ENCODE measurements at places on chromosomes 16 and 17.

DNA sequence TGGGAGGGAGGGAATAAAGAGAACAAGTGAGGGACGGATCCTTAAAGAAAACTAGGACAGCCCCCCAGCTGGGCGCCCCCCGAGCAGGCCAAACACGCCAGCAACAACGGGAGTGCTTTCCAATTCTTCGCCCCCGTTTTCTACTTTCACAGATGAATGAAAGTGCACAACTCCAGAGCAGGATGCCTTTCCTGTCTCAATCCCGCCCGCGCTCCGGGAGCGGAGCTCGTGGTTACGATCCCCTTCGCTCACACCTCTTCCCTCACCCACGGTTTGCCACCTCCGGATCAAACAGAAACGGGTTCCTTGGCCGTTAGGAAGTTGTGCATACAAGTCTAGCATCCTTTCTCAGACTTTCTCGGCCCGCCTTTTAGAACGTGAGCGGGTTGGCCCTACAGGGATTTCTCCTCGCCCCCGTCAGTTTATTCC, 680 bp downstream of the SKA2 start:
- peak; percentile 58 for DNase-seq

DNA sequence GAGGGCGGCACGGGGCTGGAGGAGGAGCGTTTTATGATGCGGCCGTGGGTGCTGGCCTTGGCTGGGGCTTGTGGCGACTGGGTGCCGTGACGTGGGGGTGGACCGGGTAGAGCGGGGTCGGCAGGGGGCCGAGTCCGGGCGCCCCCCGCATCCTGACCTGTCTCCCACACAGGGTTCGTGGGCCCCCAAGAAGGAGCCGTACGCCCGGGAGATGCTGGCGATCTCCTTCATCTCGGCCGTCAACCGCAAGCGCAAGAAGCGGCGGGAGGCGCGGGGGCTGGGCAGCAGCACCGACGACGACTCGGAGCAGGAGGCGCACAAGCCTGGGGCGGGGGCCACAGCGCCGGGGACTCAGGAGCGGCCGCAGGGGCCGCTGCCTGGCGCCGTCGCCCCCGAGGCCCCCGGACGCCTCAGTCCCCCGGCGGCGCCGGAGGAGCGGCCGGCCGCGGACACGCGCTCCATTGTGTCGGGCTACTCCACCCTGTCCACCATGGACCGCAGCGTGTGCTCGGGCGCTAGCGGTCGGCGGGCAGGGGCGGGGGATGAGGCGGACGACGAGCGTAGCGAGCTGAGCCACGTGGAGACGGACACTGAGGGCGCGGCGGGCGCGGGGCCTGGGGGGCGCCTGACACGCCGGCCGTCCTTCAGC, 81.6 kb downstream of the ARHGAP23 start:
- DNase-seq: no peak

GRCh38 chr17:40014375-40014980, 762 bp upstream of the CSF3 start:
- DNase-seq: no peak

DNA sequence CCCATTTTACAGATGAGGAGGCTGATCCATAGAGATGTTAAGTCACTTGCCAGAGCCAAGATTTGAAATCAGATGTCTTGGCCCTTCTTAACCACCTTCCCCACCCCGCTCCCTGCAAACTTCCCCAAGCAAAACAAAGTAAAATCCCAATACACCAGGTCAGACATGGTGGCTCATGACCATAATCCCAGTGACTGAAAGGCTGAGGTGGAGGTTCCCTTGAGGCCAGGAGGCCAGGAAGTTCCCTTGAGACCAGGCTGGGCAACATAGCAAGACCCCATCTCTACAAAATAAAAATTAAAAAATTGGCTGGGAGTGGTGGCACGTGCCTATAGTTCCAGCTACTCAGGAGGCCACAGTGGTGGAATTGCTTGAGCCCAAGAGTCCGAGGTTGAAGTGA, 28.9 kb upstream of the CSNK2A2 start:
- DNase-seq: no peak

- DNase-seq: no peak
Observed at GRCh38 chr17:5464717-5465507, 3.9 kb downstream of the DHX33 start.

DNA sequence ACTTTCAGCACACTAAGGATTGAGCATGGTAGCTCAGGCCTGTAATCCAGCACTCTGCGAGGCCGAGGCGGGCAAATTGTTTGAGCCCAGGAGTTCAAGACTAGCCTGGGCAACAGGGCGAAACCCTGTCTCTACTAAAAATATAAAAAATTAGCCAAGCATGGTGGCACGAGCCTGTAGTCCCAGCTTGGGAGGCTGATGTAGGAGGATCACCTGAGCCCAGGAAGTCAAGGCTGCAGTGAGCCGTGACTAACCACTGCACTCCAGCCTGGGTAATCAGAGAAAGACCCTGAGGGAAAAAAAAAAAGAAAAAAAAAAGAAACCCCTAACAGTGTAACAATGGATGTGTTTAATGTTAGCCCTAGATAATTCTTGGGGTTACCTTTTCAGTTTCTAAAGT, 24.0 kb downstream of the PARN start:
- DNase-seq: no peak

DNA sequence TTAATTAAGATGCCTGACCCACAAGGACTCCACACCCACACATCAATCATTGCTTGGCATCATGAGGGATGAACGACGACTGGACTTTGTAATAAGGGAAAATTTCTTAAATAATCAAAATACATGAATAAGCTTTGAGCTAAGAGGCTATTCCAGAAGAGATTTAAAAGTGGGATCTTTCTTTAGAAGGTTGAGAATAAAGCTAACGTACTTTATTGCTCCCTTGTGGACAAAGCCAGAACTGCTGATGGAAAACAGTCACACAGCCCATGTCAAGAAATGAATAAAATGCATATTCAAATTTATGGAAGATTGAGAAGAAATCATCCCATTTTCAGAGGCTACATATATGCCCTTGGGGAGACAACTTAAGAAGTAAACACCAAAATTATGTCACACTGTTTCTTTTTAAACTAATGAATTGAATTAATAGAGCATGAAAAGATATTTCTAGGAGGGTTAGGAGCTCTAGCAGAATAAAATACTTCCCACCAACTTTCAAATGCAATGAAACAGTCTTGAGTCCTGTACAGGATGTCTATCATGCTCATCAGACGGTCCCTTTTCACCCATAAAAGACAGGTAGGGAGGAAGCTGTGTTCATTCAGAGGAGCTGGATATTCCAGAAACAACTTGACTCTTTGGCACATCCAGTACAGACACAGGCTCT, 60.2 kb upstream of the PHOSPHO1 start:
- no peak for DNase-seq

- no peak for DNase-seq
Observed at GRCh38 chr16:89555265-89555664, 5.2 kb upstream of the RPL13 start.

DNA sequence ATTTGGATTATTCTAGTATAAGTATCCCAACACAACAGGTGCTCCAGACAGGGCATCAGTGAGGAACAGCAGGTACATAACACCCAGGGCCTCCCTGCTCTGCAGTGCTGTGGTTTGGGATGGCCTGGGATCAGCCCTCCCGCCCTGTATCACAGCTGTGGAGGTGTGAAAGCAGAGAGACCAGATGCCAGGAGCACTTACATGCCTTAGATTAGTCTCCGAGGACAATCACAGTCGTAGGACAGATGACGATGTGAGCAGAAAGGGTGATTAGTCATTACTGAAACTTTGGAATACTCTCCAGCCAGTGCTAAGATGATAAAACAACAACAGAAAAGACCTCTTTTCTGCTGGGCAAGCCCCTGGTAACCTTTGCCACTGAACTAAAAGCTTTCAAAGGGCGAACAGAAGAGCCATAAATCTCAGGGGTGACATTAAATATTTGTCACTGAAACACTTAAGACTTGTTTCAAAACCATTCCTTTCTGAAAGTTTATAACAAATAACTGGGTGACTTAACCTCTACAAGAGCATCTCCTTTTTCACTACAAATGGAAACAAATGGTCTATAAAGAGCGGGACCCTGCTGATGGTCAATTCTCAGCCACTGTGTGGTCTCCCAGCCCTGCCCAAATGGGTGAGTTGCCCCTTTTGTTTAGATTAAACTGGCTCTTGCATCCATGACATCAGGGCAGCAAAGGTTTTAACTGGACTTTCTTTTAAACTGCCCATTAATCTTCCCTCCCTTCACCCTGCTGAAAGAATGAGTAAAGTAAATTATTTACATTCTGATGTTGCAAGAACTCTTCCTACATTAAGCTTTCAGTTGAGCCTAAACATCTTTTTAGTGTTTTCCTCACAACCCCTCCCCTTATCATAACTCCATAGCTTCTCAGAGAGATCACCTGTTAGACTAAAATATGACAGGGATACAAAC, 183.1 kb upstream of the COX10 start:
- no peak for DNase-seq

DNA sequence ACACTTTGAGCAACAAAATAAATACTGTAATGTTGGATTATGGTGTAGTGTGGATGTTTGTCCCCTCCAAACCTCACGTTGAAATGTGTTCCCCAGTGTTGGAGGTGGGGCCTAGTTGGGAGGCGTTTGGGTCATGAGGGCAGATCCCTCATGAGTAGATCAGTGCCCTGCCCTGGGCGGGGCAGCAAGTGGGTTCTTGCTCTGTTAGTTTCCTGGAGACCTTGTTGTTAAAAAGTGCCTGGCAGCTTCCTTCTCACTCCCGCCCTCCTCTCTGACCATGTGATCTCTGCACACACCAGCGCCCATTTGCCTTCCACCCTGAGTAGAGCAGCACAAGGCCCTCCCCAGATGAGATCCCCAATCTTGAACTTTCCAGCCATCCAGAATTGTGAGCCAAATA, 67.7 kb downstream of the MPRIP start:
- DNase-seq: no peak

- DNase-seq: no peak
Observed at GRCh38 chr17:44837196-44837595, 7.1 kb upstream of the GJC1 start.

DNA sequence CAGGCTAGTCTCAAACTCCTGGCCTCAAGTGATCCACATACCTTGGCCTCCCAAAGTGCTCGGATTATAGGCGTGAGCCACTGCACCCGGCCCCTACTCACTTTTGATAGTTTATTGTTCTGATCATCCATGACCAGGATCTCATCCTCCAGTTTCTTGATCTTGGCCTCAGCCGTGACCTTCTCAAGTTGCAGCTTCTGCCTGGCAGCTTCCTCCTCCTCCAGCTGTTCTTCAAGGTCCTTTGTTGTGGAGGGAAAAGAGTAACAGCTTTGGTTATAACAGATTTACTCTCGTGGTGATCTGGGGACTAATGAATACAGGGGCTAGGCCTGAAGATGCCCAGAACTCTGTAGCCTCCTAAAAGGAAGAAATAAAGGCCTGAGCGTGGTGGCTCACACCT, 89.9 kb downstream of the NDE1 start:
- no peak for DNase-seq

DNA sequence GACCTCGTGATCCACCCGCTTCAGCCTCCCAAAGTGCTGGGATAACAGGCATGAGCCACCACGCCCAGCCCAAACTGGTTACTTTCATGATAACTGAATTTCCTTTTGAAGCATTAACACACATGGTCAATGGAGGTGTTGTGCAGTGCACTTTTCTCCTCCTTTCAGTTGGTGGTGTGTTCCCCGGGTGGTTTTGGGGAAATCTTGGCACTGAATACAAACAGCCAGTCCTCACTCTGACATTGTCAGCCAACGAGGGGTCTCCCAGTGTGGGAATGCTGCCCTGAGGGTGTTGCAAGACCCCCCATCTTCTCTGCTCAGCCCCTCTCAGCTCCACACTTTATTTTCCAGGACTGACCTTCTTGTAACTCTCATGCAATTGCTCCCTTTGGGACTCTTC, 70.5 kb downstream of the SOX9 start:
- DNase-seq: no peak

DNA sequence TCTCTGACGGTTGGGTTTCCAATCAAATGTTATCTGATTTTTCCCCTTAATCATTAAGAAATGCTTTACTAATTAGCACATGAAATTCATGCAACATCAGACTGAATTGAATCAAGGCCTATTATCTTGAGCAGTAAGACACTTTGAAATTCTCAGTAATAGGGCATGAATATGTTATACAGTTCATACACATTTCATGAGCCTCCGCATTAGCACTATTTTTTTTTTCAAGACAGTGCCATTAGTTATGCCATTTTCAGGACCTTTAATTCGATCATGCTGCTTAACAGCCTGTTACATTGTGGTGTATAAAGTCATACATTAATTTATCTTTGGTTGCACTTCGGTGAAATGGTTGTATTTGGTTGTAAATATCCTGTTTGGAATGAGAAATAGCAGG, 862.6 kb upstream of the GOT2 start:
- no peak for DNase-seq

DNA sequence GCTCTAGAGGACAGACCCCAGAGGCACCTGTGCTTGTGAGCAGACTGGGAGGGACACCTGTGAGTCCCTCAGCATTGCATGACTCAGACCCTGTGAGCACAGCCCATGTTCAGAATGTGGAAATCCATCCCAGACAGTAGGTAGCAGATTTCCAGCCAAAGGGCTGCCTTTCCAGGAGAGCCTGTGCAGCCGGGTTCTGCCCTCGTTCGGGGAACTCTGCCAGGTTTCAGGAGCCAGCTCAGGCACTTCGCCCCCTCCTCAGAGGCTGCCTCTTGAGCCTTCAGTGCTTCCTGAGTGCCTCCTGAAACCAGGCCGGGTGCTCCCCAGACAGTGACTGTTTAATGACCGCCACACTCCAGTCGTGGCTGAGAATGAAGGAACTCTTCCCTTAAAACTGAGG, 23.3 kb upstream of the SDR42E2 start:
- no peak for DNase-seq

GRCh38 chr16:73725156-73725555, 571.5 kb upstream of the PSMD7 start:
- no peak for DNase-seq

DNA sequence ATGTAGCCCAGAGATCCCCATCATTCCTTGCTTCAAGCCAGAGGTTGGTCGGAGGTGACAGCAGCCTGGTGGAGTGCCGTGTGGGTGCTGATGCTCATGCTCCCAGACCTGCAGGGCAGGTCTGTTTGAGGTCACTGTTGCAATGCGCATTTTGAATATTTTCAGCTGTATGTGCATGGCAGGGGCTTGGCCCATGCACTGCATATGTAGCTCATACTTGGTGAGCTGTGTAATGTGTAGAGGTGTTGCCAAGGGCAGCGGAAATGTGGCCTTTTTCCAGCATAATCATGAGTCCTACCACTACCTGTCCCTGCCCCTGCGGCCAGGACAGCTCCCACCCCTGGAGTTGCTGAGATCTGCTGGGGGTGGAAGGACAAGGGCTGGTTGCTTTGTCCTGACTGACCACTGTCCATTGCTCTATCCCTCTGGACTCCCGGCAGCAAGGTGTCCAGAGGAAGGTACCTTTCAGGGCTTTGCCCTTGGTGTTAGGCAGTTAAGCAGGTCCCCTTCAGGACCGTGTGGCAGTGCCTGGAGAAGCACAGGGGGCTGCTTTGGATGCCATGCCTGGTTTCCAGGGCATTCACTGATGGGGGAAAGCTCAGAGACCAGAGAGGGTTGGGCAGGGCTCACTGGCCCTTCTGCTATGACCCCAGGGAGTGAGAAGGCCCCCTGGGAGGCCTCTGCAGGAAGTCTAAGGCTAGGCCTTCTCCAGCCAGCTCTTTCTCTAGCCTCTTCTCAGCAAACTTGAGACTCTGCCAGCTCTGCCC, 215.2 kb downstream of the NTN1 start:
- DNase-seq: no peak

Data from T-helper 2 cell (primary cell).